ENCODE measurements at places on chromosomes 6 and 20.

GRCh38 chr20:46293084-46293483, 15.2 kb downstream of the CDH22 start:
- DNase-seq = peak; percentile 78

DNA sequence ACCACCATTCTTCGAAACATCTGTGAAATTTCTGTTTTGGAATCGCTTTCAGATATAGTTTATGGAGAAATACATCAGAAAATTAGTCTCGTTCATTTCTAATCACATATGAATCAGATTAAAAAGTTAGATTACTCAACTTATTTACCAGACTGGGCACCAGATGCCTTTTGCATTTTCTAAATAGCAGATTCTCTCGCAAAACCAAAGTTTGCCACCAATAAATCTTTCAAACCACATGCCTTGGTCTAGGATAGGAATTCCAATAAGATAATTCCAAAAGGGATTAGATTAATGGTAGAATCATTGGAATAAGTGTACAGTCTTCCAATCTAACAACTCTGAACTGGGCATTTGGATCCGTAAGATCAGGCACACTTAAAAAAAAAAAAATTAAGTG, 160.4 kb upstream of the TAB2 start:
- no peak for DNase-seq

GRCh38 chr20:23410916-23411695, 10.2 kb downstream of the NAPB start:
- DNase-seq = no peak

DNA sequence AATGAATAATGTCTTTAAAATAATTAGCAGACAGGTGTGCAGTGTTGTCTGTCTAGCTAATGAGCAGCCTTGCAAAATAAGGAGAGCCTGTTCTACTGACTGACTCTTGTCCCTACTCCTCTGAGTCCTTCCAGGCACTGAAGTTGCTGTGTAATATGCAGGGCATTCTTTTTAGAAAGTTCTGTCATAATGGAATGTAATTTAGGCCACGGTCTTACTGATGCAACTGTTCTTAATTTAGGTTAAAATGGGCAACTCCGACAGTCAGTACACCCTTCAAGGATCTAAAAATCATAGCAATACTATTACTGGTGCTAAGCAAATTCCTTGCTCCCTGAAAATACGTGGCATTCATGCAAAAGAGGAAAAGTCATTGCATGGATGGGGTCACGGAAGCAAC, 133.9 kb downstream of the TIAM2 start:
- no peak for DNase-seq

GRCh38 chr6:167951781-167952511, 45.5 kb upstream of the KIF25 start:
- DNase-seq = no peak

DNA sequence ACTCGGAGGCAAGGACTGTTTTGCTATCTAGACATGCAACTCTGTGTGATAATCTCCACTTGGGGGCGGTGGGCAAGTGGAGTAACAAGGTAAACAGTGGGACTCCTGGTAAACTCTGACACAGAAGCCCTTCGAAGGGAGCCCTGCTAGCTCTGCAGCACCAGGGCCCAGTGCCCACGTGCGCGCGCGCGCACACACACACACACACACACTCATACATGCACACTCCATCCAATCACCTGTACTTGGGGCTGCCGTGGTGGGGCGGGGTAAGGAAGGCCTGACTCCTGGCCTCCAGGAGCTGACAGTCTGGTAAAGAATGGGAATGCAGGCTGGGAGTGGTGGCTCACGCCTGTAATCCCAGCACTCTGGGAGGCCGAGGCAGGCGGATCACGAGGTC, 36.4 kb downstream of the TAF4 start:
- no peak for DNase-seq

- peak; percentile 59 for DNase-seq
These were observed 103.5 kb upstream of the AKAP12 start for GRCh38 chr6:151136141-151136755.

- DNase-seq = peak; percentile 12
These were observed 17.2 kb upstream of the LRRN4 start for GRCh38 chr20:6070829-6071695.

GRCh38 chr6:110296241-110297025, 61.7 kb downstream of the METTL24 start:
- DNase-seq = no peak

GRCh38 chr20:25018425-25018824, 25.9 kb upstream of the APMAP start:
- DNase-seq = no peak

DNA sequence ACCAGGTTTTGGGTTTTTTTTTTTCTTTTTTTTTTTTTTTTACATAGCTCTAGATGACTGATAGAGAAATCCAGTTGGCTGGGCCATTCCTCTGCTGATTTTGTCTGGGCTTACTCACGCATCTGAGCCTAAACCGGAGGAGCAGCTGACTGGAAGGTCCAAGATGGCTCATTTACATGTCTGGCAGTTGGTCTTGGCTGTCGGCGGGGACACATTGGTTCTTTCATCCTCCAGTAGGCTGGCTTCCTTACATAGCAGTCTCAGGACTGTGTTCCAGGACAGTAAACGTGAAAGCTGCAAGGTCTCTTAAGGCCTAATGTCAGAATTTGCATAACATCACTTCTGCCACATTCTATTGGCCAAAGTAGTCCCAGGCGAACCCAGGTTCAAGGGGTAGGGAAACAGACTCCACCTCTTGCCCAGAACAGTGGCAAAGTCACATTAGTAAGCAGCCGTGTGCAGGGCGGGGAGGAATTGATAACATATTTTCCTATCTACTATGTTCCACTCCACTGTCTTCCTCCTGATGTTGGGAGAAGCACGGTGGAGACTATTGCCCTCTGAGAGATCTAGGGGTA, 87.0 kb downstream of the CDH22 start:
- no peak for DNase-seq

DNA sequence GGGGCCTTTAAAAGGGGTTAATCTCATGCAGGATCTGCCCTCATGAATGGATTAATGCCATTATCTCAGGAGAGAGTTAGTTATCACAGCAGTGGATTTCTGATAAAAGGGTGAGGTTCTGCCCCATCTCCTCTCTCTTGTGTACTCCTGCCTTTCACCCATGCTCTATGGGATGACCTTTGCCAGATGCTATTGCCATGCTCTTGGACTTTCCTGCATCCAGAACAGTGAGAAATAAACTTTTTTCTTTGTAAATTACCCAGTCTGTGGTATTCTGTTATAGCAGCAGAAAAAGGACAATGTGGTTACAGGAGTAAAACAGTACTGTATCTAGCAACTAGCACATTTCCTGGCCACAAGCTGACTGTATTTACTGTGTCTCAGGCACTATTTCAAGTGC, 58.0 kb upstream of the CCN2 start:
- no peak for DNase-seq

DNA sequence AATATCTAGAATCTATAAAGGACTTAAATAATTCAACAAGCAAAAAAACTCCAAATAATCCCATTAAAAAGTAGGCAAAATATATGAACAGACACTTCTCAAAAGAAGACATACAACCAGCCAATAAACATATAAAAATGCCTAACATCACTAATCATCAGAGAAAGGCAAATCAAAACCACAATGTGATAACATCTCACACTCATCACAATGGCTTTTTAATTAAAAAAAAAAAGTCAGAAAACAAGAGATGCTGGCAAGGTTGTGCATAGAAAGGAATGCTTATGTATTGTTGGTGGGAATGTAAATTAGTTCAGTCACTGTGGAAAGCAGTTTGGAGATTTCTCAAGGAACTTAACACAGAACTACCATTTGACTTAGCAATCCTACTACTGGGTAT, 979.6 kb upstream of the MAP3K7 start:
- DNase-seq = peak; percentile 43

Measured in astrocyte of the hippocampus (primary cell).